Activated CD4-positive, alpha-beta T cell treated with anti-CD3 and anti-CD28 coated beads, Interleukin-2, amount 50 U/mL, for 4 hours (primary cell): ENCODE measurements at places on chromosomes 7 and 10.

DNA sequence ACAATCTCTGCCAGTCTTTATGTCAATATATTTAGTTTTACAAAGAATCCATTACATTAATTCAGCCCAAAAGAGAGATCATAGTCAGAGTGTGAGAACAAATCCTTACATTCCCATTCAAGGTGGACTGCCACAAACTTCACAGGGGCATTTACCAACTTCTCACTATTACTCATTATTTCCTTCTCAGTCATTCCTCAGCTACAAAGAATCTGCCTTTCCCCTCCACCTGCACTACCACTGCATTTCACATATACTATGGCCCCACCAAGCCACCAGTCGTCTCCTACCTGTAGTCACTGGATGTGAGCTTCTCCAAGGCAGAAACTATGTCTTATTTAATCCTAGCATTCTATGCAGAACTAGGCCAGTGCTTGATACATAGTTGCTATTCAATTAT, 94.3 kb downstream of the USP6NL start:
- DNase-seq: no peak

GRCh38 chr7:103577059-103577458, 131.1 kb upstream of the SLC26A5 start:
- no peak for DNase-seq

DNA sequence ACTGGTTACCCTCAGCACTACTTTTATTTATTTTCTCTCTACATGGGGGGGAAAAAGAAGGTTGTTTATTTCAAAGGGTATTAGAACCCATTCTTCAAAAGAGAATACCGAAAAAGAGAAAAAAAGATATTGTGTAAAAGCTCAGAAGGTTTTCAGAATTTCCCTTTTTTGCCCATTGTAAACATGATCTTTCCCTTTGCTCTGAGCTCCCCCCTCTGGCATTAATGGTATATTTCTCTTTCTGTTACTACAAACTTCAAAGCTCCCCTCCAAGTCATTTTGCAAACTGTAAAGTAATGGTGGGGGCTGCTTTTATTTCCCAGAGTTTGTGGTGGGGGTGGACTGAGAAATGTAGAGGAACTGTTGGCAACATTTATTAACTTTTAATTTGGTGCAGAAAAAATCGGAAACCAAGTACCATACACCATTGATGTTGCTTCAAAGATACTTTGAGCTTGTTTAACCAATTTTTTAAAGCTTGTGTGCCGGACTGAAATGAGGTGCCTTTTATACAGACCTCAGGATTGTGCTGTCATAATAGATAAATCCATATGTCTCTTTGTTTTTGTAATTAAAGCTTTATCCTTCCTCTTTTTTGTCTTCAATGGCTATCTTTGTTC, 181.5 kb downstream of the EXOC4 start:
- DNase-seq: no peak

- no peak for DNase-seq
Observed at GRCh38 chr7:93013446-93014061, 104.2 kb downstream of the SAMD9 start.

- no peak for DNase-seq
Observed at GRCh38 chr10:127577376-127578258, 28.5 kb downstream of the NPS start.

GRCh38 chr7:130349911-130350782, 5.5 kb downstream of the CPA5 start:
- no peak for DNase-seq

DNA sequence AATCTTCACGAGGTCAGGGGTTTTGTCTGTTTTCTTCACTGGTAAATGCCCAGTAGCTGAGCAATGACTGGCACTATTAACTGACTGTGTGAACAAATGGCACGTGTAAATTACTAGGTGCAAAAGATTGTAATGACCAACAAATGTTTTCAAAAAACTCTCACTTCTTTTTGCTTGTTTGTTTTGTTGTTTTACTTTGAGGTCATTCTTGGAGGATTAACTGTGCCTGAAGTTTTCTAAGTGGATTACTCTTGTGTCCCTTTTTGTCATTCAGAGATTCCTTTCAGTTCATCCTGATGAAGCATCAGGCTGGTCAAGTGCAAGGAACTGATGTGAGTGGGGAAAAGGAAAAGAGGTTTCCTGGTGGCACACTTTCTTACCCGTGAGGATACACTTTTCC, 74.4 kb upstream of the PPP1R3C start:
- DNase-seq: no peak

DNA sequence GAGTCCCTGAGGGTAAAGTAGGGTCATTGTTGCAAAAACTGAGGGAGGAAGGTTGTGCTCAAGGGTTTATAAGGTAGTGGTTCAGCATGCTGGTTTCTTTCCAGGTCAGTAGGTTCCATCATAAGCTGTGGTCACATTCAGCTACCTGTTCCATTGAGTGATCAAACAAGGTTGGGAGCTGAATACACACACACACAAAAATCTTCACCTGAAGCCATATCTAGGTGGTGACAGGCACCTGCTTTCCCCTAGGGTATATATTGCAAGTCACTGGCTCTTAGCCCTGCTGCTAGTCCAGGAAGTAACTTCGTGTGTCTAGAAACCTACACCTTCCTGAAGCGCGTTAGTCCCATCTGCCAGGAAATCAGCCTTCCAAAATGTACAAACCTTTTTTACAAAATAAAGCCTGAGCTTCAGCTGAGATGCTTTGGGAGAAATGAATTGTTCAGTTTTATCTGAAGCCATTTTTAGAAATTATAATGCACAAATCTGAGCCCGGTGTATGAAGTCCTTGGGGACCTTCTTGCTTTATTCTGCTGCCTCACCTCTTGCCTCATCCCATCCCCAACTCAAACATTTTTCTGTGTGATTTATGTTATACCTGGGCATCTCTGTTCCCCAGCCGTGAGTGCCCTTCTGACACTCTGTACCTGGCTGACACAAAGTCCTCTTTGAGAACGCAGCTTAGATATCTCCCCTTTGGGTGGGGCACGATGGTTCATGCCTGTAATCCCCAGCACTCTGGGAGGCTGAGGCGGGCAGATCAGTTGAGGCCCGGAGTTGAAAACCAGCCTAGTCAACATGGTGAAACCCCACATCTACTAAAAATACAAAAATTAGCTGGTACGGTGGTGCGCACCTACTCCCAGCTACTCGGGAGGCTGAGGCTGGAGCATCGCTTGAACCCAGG, 10.6 kb upstream of the LAMTOR4 start:
- no peak for DNase-seq

DNA sequence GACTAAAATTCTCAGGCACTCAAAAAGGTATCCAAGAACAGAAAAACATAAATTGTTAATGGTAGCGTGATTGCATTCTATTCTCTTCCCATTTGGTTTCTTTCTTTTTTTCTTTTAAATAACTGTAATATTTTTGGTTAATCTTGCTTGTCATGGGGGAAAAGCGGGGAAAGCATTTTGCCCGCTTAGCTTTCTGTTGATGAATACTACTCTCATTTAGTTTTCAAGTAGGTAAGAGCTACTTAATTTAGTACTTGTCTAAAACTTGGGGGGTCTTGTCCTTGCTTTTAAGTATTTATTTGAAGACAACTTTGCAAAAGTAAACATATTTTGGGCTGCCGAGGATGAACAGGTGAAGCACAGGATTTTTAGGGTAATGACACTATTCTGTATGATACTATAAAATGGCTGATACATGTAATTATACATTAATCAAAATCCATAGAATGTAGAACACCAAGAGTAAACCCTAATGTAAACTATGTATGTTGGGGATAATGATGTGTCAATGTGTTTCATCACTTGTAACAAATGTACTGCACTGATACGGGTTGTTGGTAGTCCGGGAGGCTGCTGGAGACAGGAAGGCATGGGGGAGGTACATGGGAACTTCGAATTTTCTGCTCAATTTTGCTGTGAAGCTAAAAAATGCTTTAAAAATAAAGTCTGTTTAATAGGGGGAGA, 1.7 kb downstream of the TES start:
- no peak for DNase-seq

DNA sequence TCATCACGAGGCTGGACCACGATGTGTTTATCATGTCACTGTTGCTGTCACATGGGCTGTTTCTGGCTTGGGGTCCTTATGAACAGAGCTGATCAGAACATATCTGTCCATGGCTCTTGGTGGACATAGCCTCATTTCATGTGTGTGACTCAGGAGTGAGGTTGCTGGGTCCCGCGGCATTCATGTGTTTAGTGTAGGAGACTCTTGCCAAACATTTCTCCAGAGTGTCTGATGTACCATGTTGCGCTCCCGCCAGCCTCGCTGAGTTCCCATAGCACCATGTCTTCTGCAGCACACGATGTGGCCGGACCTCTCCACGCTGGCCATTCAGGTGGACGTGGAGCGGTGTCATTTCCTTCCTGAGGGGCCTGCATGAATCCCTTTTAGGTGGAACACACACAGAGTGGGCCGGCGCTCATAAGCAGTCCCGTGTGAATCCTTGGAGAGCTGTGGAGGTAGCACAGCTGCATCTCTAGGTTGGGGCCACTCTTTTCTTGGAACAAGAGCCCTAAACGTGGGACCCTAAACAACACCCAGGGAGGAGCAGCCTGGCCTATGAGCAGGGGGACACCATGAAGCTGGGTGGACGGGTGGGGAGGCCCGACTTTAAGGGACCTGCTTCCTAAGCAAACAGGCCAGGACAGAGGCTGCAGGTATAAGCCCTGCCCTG, 134.6 kb downstream of the LHPP start:
- no peak for DNase-seq

DNA sequence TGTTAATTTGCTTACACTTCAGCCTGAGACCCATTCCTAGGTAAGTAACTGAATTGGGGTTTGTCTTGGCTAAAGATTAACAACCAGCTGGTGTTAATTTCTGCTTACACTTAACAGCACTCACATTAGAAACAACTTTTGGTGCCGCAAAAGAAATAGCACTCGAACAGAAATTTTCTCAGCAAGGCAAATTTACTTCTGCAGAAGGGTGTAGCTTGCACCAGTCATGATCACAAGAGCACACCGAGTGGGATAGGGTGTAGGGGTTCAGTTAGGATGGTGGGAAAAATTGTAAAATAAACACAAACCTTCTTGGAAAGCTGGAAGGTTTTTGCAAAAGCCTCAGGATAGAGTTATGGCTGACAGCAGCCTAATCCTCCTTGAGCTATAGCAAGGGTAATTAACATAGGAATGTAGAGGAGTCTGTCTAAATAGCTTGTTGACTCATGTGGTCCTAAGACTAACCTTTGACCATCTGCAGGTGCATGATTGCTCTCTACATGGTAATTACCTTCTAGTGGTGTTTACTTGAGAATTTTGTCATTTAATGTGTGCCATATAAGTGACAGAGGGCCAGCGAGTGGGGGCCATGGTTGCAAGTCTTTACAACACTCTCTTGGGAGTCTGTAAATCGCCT, 67.8 kb upstream of the CDK13 start:
- DNase-seq: no peak
